ENCODE measurements at places on chromosomes 6 and 20.
A peak's percentile ranks its signal among the peaks of the same experiment; 100 is the strongest.

DNA sequence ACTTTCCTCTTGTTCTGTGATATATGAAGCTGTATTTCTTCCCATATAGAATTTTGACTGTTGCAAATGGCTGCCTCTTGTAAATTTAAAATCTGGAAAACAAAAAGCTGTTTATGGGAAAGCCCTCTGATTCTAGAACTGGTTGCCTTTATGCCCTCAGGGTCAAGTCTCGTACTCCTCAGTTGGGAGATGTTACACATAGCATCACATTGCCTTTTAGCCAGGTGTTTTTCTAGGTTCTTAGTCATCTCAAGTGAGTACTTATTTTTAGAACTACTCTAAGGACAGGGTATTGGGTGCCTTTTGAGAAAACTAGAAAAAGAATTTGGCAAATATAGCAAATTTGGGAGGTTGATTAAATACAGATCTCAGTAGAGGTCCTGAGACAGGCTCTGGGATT lies 58.5 kb downstream of the ANKS1A start:
- DNase-seq = no peak

DNA sequence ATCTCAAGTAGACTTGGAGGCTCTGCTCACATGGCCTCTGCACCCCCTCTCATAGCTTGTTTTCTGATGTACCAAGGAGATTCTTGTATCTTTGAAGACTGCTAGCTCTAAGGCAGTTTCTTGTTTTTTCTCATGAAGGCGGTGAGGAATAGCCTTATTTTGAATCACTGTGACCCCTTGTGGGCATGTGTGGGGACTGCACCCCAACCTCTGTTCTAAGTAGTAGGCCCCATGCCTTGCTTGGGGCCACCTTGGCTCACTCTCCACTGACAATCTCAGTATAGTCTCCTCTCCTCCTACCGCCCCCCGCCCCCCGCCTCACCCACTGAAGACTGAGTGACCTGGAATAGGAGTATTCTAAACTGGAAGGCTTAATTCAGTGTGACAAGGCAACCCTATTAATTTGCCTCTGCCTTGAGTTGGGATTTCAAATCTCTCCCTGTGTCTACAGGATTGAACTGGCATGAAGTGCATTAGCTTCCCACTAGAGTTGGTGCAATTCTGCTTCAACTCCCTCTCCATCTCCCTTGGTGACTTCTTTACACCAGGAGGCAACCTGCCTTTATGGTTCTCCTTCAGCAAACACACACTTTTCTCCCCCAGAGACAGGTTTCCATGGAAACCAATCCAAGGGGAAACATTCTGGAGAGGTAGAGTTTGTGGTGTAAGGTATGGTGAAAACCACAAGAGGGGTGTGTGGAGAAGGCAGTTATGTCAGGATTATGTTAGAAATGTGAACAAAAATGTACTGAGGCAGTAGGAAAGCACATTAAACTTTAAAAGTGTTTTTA lies 75.4 kb upstream of the ECI2 start:
- peak; percentile 51 for DNase-seq

DNA sequence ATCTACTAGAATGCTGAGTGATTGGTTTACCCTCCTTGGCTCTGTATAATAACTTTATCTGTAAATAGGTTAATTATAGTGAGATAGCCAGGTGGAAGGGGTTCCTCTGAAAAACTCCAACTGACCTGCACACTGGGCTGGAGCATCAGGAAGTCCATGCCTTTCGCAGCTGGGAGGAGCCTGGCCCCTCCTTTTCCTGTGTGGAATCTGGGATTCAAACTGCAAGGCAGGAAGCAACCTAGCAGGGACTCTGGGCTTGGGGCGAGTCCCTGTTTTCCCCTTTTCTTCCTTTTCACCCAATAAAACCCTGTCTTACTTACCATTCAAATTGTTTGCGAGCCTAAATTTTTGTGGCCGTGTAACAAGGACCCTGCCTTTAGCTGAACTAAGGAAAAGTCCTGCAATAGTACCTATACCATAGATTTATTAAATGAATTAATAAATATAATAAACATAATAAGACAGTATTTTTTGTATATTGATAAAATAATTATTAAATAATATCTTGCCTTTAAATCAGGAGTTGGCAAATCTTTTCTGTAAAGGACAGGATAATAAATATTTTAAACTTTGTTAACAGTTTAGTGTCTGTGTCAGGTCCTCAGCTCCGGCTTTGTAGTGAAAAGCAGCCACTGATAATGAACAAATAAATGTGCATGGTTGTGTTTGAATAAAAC lies 406.2 kb upstream of the MMS22L start:
- no peak for DNase-seq

DNA sequence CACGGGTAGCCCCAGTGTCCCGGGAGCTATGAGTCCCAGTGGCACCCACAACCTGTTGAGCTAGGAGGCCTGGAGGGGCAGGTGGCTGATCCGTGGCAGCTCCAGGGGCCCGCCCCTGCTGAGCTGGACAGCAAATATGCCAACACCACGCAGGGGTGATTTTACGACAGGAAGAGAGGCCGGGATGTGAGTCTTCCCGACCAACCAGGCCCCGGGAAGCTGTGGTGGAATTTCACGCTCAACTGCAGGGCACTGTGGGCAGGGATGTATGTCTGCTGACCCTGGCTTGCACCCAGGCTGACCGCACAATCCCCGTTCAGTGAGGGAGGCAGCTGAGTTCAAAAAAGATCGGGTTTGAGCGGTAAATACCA lies 183.9 kb downstream of the ERMARD start:
- no peak for DNase-seq

DNA sequence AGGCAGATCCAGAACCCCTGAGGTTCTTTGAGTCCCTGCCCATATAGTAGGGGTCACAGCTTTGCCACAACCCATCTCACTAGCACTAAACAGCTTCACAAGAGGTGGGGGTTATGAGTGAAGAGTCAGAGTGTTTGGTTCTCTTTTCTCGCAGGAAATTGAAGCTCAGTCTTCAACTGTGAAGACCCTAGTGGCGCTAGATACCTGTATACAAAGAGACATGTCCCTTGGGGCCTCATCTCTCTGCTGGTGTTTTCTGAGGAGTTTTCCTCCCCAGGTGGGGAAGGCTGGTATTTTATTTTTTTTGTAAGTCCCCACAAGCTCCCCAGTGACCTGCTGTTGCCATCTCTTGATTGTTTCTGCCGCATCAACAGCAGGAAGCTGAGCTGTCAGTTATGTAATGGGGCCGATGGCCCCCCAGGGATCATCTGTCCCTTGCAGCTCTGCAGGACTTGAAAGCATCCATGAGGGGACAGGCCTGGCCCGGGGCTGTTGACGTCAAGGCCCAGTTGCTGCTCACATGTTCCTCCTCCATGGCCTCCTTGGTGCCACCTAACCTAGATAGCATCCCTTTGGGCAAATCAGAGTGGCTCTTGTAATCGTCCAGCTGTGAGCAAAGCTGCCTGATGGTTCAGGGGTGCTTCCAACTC lies 23.1 kb downstream of the STK35 start:
- no peak for DNase-seq

- no peak for DNase-seq
Measured at GRCh38 chr20:48448666-48449600, 378.9 kb downstream of the PREX1 start.

- DNase-seq = no peak
Measured at GRCh38 chr6:45901767-45902650, 113.7 kb downstream of the CLIC5 start.

DNA sequence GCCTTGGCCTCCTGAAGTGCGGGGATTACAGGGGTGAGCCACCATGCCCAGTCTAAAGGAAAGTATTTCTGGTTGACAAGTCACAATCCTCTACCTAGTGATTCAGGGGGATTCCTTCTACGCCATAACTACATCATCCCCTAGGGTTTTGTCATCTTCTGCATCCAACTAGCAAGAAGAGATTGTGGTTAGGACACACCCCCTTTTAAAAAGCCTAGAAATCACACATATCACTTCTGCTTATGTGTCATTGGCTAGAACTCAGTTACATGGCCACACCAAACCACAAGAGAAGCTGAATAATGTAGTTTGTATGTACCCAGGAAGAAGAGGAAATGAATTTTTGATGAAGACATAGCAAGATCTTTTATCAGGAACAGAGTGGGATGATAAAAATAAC lies 14.7 kb upstream of the CHD6 start:
- DNase-seq = no peak

DNA sequence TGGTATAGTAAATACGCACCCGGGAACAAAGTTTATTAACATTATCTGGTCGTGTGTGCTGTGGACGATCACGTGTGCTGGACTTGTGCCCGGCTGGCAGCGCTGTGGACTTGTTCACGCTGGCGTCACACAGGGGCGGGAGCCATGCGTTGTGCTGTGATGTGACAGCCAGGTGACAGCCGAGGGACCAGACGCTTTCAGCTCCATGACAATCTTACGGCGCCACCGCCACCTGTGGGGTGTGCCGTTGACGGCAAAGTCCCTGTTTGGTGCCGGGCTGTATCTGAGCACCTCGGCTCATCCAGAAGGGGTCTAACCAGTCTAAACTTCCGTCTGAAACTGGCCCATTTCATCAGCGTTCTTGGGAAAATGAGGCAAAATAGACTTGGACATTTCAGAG lies 25.2 kb downstream of the DLL1 start:
- no peak for DNase-seq

DNA sequence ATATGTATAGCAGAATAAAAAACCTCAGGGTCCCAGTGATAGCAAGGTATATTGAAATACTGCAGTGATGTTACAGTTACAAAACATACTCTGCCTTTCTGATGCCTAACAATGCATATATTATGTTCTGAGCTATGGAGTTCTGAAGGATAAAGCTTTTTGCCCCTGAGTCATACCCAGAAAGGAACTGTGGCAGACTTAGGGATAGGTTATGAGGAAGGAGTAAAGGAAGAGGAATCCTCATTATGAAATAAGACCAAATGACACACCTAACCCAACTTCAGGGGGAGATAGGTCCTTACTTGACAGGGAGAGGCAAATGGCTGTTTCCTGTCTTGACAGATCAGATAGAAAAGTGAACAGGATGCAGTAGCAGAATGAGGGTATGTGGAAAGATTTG lies 940.6 kb upstream of the FLRT3 start:
- no peak for DNase-seq

- DNase-seq = no peak
Measured at GRCh38 chr20:13296070-13296469, 75.0 kb downstream of the ISM1 start.

- DNase-seq = no peak
Measured at GRCh38 chr6:117481926-117482239, 591 bp upstream of the DCBLD1 start.

DNA sequence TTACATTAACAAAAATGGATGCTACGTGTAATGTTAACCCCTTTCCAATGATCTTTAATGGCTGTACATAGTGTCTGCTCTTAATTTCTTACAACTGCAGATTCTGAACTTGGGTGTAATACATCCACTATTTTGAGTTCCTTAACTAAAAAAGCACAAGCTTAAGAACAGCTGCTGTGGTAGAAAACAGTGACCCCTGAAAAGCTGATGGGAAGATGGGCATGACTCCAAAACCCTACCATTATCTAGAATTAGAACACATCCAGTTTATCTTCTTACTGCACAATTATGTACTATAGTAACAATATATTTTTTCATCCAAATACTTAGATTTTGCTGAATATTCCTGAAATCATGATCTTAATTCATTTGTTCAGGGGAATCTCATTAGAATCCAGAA lies 49.3 kb downstream of the LYRM4 start:
- no peak for DNase-seq

- DNase-seq = no peak
Measured at GRCh38 chr20:25012616-25013189, 20.2 kb upstream of the APMAP start.

DNA sequence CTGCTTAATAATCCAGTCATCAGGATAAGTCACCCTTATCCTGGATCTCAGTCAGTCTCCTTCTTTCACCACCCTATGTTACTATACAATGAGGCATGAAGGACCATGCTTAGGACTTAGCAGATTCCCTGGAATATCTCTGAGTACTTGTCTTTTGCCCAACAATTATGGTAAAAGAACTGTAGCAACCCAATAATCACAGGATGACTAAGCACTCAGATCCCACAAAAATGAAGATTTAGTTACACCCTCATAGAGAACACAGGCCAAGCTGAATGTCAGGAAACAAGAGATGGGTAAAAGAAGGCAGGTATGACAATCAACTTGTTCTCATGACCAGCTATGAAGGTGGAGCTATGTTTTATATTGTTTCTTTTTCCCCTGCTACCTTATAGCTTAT lies 91.4 kb downstream of the EDN1 start:
- no peak for DNase-seq

DNA sequence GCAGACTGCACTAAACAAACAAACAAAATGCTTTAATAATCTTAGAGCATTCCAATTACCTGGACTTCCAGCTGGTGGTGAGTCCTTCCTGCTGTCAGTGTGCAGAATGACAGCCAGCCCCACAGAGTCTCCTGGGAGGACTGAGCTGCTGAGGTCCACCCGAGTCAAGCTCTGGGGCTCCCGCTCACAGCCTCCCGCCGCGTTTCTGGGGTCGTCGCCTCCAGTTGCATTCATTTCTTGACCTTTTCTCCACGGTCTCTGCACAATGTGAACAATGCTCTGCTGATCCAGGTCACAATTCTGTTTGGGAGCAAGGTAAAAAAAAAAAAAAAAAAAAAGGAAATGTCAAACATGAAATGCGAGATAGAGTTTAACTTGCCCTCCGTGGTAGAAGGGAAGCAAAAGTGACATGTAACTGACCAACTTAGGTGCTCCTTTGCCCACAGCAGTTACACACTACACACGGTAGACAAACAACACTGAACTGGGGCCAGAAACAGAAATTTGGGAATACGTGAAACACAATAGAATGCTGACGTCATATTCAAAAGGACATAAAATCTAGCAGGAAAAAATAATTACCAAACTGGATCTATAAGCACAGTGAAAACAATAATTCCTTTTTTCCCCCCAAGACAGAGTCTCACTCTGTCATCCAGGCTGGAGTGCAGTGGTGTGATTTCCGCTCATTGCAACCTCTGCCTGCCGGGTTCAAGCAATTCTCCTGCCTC lies 464.9 kb downstream of the PRKN start:
- DNase-seq = no peak

DNA sequence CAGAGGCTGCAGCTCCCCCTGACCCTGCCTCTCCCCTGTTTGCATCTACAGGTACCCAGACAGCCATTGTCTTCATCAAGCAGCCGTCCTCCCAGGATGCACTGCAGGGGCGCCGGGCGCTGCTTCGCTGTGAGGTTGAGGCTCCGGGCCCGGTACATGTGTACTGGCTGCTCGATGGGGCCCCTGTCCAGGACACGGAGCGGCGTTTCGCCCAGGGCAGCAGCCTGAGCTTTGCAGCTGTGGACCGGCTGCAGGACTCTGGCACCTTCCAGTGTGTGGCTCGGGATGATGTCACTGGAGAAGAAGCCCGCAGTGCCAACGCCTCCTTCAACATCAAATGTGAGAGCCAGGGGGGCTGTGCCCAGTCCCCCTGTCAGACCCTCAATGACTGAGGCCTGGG lies 42.1 kb upstream of the SRF start:
- no peak for DNase-seq

GRCh38 chr6:107787589-107787960 lies 36.5 kb downstream of the SCML4 start:
- no peak for DNase-seq

DNA sequence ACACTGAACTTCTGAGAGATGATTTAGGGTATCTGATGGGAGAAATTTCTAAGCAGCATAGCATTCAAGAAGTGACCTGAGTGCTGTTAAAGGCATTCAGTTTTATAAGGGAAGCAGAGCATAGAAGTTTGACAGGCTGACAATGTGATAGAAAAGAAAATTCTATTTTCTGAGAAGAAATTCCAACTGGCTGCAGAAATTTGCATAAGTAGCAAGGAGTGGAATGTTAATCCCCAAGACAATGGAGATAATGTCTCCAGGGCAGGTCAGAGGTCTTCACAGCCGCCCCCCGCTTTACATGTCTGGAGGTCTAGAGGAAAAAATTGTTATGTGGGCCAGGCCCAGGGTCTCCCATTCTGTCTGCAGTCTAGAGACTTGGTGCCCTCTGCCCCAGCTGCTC lies 1361.8 kb upstream of the EYS start:
- DNase-seq = no peak

All from mesothelial cell of epicardium (in vitro differentiated cells).